Panc1 (cell line): ENCODE measurements at places on chromosomes 1 and 21.

GRCh38 chr1:185735701-185736064, 1.5 kb downstream of the HMCN1 start:
- no peak for DNase-seq

DNA sequence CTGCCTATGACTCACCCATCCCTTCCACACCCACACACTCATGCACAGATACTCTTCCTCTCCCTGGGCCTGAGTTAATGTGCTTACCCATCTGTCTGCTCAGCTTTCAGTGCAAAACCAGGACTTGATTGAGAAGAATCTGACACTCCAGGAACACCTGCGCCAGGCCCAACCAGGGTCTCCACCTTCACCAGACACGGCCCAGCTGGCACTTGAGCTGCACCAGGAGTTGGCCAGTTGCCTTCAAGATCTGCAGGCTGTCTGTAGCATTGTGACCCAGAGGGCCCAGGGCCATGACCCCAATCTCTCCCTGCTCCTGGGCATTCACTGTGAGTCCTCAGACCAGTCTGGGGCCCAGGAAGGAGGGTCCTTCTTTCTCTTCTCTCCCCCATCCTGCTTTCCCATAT, 3.5 kb upstream of the SH3BGRL3 start:
- no peak for DNase-seq

DNA sequence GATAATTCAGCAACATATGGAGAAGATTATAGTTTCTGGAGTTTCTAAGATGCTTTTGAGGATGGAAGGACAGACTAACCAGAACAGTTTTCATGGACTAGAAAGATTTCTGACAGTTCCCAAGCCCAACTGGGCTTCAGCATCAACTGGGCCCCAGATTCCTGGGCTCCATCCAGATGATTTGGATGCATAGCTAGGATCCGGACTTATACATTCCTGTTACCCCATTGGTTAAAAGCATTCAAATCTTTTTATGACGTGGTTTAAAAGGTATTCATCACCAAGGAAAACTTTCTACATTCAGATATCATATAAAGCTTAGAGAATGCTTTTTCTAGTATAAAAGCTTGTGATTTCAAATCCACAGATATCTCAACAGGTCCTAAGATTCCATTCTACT, 29.7 kb downstream of the TSHB start:
- no peak for DNase-seq

GRCh38 chr21:43950936-43951335, 61.2 kb upstream of the TRAPPC10 start:
- no peak for DNase-seq

- no peak for DNase-seq
These were observed 267.4 kb downstream of the TM2D1 start for GRCh38 chr1:61457526-61458040.

DNA sequence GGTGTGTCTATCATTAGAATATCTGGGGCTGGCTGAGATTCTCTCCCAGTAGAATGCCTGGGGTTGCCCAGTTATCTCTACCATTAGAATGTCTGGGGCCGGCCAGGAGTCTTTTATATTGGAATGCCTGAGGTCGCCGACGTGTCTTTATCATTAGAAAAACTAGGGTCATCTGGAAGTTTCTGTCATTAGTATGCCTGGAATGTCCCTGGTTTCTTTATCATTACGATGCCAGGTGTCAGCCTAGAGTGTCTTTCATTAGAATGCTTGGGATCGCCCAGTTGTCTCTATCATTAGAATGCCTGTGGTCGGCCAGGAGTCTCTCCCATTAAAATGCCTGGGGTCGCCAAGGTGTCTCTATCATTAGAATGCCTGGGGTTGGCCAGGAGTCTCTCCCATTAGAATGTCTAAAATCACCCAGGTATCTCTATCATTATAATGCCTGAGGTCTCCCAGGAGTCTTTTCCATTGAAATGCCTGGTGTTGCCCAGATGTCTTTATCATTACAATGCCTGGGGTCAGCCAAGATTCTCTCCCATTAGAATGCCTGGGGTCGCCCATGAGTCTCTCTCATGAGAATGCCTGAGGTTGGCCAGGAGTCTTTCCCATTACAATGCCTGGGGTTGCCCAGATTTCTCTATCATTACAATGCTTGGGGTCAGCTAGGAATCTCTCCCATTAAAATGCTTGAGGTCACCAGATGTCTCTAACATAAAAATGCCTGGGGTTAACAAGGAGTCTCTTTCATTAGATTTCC, 53.2 kb downstream of the RNF187 start:
- no peak for DNase-seq

DNA sequence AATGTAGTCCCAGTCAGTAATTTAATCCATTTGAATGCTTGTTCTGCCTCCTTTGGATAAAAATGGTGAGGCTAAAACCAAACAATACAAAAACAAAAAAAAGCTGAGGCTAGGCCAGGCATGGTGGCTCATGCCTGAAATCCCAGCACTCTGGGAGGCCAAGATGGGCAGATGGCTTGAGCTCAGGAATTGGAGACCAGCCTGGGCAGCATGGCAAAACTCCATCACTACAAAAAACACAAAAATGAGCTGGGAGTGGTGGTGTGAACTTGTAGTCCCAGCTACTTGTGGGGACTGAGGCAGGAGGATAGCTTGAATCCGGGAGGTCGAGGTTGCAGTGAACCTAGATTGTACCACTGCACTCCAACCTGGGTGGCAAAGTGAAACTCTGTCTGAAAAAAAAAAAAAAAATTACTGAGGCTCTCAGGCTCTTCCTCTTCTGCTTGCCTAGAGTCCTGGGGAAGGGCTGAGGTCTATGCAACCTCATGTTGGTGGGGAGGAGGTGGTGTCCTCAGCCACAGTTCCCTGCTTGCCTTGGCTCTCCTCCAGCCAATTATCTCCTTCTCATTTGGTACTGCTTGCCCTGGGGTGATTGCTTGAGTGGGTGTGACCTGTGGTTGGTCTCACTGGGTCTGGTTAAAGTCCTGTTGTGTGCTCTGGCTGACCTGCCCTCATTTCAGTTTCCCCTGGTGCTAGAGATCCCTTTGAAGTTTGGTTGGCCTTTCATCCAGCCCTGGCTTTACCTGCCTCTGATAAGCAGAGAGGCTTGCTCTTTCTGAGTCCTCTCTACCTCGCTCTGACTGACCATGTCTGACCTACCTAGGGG, 20.9 kb downstream of the S1PR1 start:
- DNase-seq, result no peak

DNA sequence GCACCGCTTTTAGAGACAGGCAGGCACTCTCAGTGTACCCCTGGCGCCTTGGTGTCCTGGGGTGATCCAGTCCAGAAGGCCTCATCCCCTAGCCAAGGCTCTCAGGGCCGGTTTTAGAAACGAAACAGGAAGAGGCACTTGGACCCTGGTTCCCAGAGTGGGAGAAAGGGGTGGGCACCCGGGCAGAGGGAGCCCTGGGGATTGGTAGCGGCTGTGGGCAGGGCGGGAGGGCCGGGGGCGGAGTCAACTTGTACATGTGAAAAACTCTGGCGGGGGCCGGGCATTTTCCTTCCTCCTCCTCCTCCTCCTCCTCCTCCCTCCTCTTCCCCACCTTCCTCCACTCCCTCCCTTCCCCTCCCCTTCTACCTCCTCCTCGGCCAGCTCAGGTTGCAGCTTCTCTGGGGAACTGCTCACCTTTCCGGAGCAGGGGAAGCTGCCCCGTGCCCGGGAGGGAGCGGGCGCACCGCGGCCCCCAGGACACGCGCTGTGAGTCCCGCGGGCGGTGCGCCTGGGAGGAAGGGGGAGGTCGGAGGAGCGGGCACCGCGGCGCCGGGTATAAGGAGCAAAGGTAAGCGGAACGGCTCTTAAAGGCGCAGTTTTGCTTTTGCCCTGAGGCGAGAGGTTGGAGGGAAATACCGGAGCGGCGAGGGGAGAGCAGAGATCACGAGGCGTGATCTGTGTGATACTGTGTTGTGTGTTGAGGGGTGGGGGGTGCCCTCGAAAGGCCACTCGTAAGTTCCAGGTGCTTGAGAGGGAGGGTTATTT, at the start of gene CDK18:
Gene CDK18 (plus strand): TSS at position 359 of the 765 bp plus-strand sequence. CDS start 18,499 bp downstream, outside the sequence.
- DNase-seq, result no peak

DNA sequence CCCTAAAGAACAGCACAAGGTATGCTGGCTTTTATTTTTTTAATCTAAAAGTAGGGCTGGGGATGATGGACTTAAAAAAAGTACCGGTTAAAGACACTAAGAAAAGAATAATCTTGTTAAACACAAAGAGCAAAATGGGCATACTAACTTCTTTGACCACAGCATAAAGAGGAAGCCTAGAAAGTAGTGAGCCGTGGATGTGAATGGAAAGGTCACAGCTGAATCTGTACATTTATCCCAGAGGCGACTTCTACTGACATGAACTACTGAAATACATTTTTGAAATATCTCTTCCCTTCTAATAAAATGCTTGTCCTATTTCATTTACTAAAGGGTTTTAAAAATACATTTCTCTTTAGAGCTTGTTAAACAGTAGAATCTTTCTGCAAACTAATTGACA, 140.7 kb downstream of the SLC45A1 start:
- DNase-seq, result no peak

GRCh38 chr1:177106614-177107365, 57.7 kb downstream of the ASTN1 start:
- no peak for DNase-seq

DNA sequence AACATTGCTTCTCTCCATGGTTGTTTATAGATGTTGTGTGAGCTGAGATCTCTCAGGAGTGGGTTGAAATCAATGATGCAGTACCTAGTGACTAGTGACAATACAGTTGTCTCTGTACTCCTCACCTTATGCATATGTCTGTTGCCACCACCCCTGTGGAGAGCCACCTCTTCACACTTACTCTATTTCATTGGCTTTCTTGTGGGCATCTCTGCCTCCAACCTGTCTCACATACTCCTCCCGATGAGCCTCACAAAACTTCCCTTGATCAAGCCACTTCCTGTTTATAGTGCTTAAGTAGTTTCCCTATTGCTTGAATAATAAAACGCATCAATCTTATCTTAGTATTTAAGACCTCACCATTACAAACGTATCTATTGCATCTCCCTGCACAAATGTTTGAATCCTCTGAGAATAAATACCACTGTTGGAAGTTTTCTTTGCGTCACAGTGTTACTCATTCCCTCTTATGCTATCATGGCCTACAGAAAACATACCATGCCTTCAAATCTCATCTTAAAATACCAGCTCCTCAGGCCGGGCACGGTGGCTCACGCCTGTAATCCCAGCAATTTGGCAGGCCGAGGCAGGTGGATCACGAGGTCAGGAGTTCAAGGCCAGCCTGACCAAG, 54.7 kb upstream of the GREM2 start:
- no peak for DNase-seq

GRCh38 chr1:38028105-38028591, 15.6 kb downstream of the UTP11 start:
- no peak for DNase-seq

GRCh38 chr1:91754816-91755580, 131.0 kb downstream of the TGFBR3 start:
- DNase-seq, result no peak

DNA sequence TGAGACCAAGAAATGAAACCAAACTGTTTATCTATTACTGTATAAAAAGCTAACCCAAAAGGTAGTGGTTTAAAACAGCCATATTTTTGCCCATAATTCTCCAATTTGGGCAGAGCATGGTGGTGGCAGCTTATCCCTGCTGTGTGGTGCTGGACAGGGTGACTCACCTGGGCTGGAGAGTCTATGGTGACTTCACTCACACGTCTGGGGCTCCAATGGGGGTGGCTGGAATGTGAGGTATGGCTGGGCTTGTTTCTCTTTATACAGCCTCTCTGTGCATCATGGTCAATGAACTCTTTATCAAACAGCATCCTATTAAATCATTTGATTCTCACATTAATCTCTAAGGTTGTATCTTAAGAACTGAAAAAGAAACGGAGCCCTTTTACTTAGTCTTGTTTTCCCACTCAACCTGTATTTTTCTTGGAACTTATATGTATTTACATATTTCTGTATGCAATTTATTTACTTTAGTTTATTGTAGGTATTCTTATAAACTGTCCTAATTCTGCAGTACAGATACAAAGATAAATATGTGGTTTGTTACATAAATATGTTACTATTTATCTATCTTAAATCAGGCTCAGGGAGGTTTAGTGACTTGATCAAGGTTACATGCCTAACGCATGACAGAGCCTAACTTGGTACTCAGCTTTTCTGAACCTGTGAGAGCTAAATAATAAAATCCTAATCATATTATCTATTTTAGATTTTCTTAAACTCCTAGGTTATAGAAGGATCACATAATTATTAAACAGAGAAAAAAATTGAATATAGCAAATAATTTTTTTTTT, 37.5 kb upstream of the WLS start:
- peak; percentile 51 for DNase-seq

DNA sequence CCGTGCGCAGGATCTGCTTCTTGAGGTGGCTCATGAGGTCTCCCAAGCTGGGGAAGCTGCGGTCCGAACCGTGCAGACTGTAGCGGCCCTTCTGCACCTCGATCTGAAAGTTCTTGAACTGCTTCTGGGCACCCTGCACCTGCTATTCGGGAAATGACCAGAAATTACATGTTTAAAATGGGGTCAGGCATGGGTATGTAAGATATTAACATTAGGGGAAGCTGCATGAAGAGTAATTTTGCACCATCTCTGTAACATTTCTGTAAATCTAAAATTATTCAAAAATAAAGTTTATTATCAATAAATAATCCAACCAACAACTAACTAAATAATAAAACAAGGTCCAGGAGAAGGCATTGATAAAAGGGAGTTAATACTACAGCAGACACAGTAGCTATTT, 110.7 kb downstream of the RAVER2 start:
- no peak for DNase-seq

DNA sequence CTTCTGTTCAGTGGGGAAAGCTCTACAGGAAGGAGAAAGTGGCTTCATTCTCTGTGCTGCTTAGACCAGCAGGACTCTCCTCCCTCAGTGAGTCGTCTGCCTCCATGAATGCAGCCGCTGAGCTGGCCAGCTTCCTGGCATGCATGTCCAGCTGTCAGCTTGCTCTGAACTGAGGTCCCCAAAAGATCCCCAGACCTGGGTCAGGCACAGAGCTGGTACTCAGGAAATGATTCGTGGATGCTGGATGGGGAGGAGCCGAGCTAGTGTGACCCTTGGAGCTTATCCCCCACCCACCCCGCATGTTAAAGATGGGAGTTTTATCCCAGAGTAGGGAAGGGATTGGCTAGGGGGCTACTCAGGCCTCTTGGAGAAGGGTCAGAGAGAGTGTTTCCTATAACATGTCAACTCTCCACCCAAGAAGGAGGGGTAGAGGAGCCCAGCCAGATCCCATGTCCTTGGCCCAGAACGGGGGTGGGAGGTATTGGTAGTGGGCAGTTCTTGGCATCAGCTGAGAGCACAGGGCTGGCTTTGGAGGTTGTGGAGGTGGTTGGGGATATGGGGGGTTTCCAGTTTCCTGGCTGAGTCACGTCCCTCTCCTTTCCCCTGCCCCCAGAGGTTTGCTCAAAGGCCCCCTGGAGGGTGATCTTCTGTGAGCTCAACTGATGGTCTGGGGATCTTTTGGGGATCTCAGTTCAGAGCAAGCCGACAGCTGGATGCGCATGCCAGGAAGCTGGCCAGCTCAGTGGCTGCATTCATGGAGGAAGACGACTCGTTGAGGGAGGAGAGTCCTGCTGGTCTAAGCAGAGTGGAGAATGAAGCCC, 110.1 kb downstream of the FOXD2 start:
- DNase-seq, result no peak

GRCh38 chr21:38498057-38498833, at the start of gene ERG:
Gene ERG (minus strand): TSS chr21:38498477. CDS start chr21:38498380, 97 bp downstream.
- no peak for DNase-seq
